Activated T-cell treated with anti-CD3 and anti-CD28 coated beads, Interleukin-2, amount 50 U/mL, for 72 hours (primary cell): ENCODE measurements at places on chromosomes 3 and 15. TPM values are rescaled to one million over a fixed set of nuclear protein-coding genes. Genes with fewer than 3 reads are reported as not detected.

GRCh38 chr15:92288755-92289154 is 104.9 kb upstream of the ST8SIA2 start:
- no peak for DNase-seq

- DNase-seq, result no peak
Observed at GRCh38 chr3:71184252-71184651, 399.3 kb downstream of the FOXP1 start.

DNA sequence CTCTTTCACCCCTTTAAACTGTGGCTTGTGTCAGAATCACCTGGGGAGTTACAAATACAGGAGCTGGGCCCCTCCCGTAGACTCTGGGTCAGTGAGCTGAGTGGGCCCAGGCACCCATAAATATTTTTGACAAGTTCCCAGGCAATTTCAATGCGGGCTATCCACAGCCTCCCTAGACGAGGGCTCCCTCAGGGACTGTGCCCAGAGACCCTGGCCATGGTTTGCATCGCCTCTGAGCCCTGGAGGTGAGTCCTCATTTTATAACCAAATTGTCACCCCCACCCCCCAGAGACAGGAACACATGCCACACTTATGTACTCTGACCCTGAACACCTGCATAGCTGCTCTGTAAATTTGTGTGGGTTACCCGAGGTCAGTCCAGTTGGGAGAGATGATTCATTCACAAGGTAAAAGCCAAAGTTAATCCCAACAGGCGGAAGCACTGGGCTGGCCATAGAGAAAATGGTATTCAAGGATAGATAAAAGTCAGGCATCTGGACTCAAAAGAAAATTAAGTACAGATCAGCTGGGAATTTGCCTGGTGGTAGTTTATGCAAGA is 146.5 kb upstream of the SLC6A11 start:
- DNase-seq, result no peak

DNA sequence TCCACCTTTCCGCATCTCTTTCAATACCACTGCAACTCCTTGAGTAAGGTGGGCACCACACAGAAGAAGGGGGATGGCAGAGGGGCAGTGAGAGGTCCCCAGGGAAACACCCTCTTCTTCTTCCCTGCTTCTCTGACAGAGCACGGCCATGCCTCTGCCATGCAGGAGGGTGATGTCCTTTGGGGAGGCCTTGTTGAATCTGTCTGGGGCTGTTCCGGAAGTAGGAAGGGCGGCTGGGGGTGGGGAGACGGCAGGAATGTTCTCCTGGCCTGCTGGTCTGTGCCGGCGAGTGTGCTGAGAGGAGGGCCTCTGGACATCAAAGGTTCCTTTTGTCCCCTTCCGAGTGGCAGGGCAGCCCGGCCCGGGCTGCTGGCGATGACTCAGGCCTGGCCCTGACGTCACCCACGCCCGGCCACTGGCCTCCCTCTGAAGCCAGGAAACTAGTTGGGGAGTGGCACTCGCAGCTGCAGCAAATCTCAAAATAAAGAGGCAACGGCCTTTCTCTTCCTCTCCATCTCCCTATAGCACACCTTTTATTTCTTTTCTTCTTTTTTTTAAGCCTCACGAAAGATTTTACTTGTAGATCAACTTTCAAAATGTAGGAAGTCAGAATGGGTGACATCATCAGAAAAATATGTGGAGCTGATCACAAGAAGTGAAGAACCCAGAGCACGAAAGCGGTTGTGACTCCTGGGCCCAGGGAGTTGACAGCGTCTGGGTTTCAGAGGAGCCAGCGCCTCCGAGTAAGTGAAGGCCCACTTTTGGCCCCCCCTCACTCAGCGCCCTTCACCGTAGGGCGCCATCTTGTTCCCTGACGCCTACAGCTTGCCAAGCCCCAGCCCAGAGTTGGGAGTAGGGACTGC is at the start of gene ZBTB38:
Gene ZBTB38, plus strand, starts transcription at position 443 of the 863 bp plus-strand sequence. CDS start 73,885 bp downstream, outside the sequence.
- DNase-seq, result no peak

DNA sequence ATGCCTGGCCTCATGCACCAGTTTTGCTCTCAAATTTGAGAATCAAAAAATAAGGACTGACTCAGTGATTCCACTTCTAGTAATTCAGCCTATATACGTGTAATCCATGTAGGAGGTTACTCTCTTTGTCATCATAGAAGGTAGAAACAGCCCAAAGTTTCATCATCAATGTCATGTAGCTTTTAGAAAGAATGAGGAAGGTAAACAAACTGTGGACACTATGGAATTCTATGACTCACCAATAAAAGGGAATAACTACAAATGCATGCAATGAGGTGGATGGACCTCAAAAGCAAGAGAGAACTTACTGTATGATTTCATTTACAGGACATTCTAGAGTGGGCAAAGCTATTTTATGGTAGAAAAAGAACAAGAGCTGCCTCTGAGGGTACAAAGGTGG is 93.2 kb upstream of the LRIG1 start:
- DNase-seq, result no peak

DNA sequence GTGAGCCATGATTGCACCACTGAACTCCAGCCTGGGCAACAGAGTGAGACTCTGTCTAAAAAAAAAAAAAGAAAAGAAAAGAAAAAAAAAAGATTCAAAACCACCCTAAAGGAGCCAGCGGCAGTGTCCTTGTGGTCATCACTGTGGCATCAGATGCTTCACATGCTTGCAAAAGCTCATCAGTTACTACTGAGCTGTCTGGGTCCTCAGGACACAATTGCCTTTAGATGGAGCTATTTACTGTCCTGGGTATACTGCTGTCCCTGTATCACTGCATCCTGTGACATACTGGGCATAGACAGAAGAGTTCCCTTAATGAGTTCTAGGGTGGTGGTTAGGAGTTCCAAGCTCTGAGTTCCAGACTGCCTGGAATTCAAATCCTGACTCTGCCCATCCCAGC is 85.8 kb downstream of the LINGO1 start:
- no peak for DNase-seq

DNA sequence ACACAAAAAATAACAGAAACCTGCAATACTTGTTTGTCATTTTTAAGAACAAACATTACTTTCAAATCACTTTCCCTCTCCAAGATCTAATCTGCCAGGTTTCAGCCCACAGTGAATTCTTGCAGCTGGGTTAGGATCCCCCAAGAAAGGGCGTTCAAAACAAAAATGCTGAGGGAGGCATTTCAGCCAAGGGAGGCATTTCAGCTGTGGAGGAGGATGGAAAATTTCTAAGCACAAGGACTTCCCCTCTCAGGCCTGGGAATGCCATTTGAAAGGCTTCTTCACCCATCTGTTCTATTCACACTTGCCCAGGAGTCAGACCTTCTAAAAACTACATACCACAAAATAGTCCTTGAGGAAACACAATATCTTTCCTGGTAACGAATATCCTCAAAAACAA is 69.1 kb downstream of the P3H2 start:
- DNase-seq, result no peak

DNA sequence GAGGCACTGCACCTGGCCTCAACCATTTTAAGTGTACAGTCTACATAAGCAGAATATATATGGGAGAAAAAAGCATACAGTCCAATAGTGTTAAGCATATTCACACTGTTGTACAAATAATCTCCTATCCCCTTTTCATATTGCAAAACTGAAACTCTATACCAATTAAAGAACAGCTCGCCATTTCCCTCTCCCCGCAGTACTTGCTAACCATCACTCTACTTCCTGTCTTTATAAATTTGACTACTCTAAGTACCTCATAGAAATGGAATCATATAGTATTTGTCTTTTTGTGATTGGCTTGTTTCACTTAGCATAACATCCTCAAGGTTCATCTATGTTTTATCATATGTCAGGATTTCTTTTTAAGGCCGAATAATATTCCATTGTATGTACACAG is 21.6 kb upstream of the TASOR start:
- DNase-seq, result no peak

DNA sequence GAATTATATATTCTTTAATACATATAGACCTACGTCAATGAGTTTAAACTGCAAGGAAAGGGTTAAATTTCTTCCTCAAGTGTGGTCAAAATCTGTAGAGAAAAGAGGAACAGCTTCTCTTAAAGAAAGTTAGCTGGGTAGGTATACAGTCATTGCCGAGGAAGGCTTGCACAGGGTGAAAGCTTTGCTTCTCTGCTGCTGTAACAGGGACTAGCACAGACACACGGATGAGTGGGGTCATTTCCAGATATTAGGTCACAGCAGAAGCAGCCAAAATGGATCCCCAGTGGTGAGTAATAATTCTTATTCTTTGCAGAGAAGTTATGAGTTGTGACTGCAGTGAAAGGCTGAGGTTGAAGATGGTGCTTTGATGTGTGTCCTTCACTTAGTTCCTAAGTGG is at the start of gene CD86:
Gene CD86, plus strand, starts transcription at position 148 of the 400 bp plus-strand sequence. Its CDS starts 128 bp downstream, at position 276.
- no peak for DNase-seq

DNA sequence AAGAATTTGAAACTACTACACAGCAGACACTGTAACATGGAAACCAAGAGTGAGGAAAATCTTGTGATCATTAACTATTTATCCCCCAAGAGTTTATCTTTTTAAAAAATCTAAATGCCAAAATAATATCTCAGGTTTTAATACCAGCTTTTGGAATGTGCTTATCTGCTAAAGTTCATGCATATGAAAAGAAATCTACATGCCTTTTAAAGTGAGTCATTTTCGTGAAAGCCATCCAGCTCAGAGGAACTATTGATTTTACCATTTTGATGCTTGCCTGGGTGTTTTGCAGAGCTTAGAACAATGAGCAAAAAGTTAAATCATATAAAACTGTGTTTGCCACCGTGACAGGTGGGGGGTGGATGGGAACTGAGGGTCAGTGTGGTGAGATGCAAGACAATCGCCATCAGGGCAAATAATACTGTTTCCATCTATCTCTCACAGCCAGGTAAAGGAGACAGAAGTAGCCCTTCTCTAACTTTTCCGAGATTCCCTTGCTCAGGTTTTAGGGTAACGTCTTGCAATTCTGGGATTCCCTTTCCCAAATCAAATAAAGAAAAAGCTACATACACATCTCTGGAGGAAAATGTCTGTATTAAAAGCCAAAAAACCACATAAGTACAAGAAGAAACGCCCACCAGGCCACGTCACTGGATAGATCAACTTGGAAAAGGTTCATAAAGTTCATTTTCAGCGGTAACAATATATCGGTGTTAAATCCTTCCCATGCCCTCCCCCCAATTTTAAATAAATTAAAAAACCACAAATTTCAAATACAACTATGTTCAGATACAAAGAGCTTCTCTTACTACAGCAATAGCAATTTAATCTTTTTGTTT is 2.0 kb downstream of the TMEM158 start:
- no peak for DNase-seq

DNA sequence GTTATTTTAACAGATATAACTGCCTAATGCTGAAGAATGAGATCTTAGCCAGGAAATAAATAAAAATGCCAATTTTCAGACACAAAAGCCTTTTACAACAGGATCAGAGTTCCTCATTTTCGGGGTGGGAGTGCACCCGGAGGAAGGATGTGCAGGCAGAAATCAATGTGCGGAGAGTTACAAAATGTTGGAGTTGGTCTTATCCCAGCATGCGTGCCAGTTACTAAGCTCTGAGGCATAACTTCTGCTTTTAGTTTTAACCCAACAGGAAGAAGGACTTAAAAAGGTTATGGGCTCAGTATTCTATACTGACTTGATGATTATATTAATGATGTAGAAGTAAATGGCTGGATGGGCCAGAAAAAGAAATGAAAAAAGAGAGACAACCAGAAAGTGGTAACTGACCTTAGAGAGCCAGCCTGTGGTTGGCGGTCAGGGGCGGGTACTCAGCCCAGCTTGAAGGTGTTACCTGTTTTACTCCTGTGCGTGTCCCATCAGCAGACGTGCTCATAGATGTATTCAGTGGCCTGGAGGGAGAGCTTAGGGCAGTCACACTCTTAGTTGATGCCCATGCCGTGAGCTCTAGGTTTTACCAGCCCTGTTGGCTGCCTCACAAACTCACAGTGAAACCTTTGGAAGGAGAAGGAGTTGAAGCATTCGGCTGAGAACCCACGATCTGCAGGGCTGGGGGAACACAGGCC is 164.7 kb downstream of the SV2B start:
- no peak for DNase-seq

DNA sequence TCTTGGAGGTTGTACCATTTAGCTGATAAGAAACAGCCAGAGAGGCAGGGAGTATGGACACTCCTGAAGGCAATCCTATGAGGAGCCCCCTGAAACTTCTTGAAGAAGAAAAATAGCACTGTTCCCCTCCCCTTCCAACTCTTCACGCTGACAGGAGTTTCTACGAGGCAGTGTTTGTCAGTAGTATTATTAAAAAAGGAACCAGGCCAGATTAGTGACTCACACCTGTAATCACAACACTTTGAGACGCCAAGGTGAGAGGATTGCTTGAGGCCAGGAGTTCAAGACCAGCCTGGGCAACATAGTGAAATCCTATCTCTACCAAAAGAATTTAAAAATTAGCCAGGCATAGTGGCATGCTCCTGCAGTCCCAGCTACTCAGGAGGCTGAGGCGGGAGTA is 38.7 kb downstream of the WWTR1 start:
- DNase-seq, result no peak

GRCh38 chr3:103976931-103977339 is 1389.8 kb upstream of the ALCAM start:
- no peak for DNase-seq

DNA sequence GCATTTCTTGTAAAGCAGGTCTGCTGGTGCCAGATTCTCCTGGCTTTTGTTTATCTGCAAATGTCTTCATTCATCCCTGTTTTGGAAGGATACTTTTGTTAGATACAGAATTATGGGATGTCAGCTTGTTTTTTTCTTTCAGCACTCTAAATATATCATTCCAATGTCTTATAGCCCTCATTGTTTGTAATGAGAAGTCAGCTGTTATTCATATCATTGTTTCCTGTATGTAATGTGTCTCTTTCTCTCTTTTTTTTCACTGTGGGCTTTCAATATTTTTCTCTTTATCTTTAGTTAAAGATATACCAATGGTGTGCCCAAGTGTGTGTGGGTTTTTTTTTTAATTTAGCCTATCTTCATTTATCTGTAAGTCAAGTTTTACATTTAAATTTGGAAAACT is 65.6 kb upstream of the DCP1A start:
- DNase-seq, result no peak

- DNase-seq, result no peak
Observed at GRCh38 chr3:153614563-153614962, 452.5 kb downstream of the RAP2B start.

DNA sequence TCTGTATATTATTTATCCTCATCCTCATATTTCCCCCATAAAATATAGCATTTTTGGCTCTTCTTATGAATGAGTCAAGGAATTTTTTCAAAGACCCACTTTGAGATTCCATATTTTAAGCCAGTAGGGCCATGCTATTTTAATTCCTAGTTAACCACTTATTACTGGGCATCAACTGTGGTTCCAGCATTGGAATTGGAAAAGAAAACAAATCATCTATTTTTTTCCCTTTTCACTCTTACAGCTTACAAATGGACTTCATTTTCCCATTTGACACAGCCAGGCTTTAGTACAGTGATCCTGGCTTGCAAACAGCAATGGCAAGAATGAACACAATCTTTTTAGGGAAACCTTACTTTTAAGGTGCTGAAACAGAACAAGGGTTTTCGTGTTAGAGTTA is 19.4 kb upstream of the PLCL2 start:
- DNase-seq, result no peak

GRCh38 chr15:63430766-63431451 is 49.3 kb upstream of the CA12 start:
- DNase-seq, result no peak

GRCh38 chr15:66593219-66593780 is 27.5 kb upstream of the LCTL start:
- no peak for DNase-seq

Gene PTH1R
- total RNA-seq, result not detected

Gene SLC27A2
- total RNA-seq, result 33.5 TPM

Gene ZNF639
- total RNA-seq, result 36.1 TPM

Gene PP2D1
- not detected for total RNA-seq

Gene DLEC1
- total RNA-seq, result 0.81 TPM

Gene SEMA6D
- total RNA-seq, result not detected

Gene SELENOS
- total RNA-seq, result 42.9 TPM

Gene CHRM5
- not detected for total RNA-seq

Gene ROPN1B
- not detected for total RNA-seq

Gene CAND2
- total RNA-seq, result 1.8 TPM
